Stimulated activated naive CD4-positive, alpha-beta T cell treated with Interleukin-2 at 50 U/mL for 16 hours (primary cell): ENCODE measurements at places on chromosomes 16 and 17.

GRCh38 chr16:80171199-80171598, 369.6 kb upstream of the DYNLRB2 start:
- DNase-seq = no peak

DNA sequence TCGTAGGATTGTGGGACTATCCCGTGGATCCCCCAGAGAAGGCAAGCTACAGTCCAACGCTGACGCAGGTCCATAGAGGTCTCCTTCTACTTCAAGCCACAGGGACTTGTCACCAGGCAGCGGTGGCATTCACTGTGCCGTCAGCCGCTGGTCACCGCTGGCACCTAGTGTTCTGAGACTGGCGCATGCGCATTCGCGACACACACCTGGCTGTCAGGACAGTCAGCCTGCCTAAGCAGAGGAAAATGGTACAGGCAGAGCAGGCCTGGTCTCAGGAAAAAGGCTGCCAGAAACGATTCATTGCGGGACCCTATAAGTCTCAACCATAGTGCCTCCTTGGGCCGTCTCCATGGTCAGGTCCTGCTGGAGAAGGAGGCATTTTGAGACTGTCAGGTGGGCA, 138.0 kb upstream of the WSB1 start:
- DNase-seq = no peak

- DNase-seq = no peak
Measured at GRCh38 chr16:86483-86952, 8.5 kb downstream of the MPG start.

DNA sequence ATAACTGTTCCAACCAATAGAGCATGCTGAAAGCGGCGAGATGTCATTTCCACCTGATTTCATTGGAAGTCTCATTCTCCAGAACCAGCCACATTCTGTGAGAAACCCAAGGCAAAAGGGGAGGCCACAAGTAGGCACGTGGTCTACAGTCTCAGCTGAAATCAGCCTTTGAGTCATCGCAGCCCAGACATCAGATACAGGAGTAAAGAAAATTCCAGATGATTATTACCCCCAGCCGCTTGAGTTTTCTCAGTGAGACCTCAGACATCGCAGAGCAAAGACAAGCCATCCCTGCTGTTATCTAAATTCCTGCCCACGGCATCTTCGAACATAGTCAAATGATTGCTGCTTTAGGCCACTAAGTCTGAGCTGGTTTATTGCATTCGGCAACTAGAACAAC, 23.1 kb downstream of the STAT3 start:
- DNase-seq = no peak

DNA sequence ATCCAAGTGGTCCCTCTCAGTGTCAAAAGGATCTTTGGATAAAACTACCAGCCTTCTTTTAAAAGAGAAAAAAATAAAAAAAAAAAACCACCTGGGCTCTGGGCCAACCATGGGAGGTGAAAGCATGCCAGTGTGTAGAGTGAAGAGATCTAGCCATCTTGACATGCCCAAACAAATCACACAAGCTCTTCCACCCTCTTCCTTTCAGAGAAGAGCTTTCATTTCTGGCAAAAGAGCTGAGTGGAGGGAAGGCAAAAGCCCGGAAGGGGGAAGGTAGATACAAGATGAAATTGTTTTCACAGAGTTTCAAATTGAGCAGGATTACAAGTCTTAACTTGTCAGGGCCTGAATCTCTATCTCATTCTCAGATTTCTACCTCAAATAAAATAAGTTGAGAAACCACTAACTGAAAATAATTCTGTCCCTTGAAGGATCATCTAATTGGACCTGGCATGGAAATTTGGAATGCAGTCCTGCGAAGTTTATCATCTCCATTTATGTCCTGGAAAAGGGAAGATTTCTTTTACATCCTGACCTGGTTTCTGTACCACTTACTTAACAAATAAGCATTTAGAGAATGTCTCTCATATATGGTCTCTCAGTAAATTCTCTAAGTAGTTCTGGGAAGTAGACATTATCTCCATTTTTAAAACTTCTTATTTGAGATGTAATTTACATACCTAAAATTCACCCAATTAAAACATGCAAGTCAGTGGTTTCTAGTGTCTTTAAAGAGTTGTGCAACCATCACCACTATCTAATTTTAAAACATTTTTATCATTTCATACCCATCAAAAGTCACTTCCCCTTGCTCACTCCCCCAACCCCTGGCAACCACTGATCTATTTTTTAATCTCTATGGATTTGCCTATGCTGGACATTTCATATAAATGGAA, 93.7 kb downstream of the TANGO6 start:
- DNase-seq = no peak

- no peak for DNase-seq
Measured at GRCh38 chr17:80191192-80191591, 21.4 kb downstream of the CARD14 start.

- DNase-seq = peak; percentile 18
Measured at GRCh38 chr16:71542377-71542776, 16.2 kb downstream of the CHST4 start.

- no peak for DNase-seq
Measured at GRCh38 chr16:8955828-8956227, 7.9 kb downstream of the USP7 start.

- peak; percentile 24 for DNase-seq
Measured at GRCh38 chr17:44203731-44204440, 4.2 kb upstream of the ATXN7L3 start.

DNA sequence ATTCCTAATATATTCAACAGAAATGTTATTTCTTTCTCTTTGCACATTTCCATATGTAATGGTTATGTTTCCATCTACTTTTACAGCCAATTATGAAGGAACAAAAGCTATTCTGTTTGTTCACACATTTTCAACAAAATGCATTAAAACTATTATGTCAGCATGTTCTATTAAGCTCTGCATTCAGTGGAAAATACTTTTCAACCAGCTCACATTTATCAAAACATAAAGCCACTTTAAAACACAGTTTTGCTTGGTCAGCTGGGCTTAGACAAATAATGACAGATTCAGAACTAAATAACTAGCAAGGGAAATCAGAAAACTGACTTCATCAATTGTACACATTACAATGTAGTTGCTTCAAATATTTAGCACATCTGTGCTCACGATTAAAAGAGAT, 6.9 kb downstream of the SALL1 start:
- no peak for DNase-seq

DNA sequence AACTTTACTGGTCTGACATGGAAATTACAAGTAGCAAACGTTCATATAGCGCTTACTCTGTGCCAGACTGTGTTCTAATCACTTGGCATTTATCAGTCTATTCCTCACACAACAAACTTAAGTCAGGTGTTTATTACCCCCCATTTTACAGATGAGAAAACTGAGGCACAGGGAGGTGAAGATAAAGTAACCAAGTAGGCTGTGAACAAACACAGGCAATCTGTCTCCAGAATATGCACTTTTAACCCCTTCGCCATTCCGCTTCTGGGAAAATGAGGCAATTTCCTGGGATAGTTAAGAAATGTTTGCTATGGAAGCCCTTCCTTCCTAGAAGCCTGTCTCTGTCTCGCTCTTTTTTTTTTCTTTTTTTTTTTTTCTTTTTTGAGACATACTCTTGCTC, 12.2 kb upstream of the CXCL16 start:
- DNase-seq = no peak

DNA sequence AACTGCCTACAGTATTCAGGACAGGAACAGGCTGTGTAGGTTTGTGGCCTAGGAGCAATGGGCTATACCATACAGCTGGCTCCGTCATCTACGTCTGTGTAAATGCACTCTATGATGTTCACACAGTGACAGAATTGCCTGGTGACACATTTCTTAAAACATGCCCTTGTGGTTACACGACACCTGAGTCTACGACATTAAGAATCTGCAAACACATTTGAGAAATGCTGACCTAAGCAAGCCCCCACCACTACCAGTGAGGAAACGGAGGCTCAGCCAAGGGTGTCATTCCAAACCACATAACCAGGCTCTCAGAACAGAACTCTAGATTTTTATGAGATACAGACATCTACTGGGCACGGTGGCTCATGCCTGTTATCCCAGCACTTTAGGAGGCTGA, 23.5 kb downstream of the USP36 start:
- peak; percentile 67 for DNase-seq

GRCh38 chr16:78462288-78463208, 363.1 kb downstream of the WWOX start:
- no peak for DNase-seq

GRCh38 chr17:15446036-15446435, 21.4 kb downstream of the CDRT4 start:
- no peak for DNase-seq

DNA sequence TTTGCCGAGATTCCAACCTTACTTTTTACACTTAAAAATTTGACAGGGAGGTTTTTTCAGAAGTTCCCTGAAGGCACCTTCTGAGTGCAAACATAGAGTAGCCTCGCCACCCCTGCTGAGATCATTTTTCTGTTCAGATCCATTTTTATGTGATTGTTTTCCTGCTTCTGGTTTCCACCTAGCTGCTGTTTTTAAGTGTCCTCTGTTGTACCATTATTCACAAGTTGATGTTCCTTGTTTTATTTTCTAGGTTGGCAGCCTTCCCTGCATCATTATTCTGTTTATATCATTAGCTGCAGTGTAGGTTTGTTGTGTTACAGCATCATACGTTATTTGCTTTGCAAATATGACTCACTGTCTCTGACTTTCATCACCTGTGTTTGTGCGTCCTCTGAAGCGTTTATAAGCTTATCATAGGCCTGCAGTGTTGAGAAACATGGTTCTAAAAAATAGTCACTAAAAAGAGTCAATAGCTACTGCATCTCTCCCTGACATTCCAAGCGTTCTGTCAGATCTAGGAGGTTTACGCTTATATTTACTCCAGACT, 116.9 kb upstream of the CLEC3A start:
- no peak for DNase-seq

DNA sequence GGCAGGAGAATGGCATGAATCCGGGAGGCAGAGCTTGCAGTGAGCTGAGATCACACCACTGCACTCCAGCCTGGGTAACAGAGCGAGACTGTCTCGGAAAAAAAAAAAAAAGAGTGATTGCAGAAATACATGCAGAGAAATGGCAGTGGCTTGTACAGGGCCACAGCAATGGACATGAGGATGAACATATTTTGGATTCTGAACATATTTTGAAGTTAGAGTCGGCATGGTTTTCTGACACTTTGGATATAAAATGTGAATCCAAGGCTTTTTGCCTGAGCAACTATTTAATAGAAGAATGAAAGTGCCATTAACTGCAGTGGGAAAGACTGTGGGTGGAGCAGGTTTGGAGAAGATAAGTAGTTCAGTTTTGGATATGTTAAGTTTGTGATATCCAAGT, 35.8 kb downstream of the CPD start:
- no peak for DNase-seq

GRCh38 chr16:24539850-24540601, 660 bp downstream of the RBBP6 start:
- peak; percentile 49 for DNase-seq

GRCh38 chr17:19433727-19434340, 22.8 kb downstream of the RNF112 start:
- DNase-seq = no peak

GRCh38 chr17:39205112-39205526, 5.0 kb downstream of the RPL19 start:
- DNase-seq = no peak

DNA sequence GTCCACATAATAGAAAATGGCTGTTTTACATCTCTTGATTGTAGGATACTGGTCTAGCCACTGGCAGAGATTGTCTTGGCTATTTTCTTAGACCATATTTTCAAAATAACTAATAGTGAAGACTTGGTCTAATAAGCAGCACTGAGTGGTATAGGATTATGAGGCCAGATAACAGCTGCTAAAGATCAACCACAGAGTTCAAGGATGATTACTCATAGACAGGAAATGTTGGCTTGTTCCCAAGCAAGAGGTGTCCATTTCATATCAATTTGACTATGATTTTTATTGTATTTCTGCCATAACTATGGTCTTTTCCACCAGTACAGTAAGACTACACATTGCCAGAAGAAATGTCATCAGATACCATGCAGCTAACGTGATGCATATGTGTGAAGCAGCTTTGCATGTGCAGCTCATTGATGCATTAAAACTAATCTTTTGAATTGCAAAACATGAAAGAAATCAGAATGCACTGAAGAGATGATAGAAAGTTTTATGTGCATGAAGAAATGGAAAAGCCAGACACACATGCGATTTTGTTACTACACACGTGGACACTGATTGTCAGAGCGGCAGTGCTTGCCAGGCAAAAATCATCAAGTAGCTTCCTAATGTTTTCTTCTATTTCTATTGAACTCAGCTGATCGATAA, 693.3 kb downstream of the CDH11 start:
- no peak for DNase-seq

DNA sequence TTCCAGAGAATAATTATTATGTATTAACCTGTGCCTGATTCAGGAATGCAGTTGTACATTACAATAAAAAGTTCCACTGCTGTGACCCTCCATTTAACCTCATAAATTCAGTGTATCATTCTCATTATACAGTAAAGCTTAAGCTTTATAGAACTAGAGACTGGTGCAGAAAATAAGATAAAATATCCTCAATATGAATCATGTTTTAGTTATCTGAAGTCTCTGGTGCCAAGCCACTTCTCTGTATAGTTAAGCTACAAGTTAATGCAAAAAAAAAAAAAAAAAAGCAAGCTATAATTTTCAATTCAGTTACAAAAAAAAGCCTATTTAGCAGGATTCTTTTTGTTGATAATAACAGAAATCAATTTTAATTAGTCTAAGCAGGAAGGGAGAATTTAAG, 22.4 kb upstream of the SMIM36 start:
- DNase-seq = no peak

DNA sequence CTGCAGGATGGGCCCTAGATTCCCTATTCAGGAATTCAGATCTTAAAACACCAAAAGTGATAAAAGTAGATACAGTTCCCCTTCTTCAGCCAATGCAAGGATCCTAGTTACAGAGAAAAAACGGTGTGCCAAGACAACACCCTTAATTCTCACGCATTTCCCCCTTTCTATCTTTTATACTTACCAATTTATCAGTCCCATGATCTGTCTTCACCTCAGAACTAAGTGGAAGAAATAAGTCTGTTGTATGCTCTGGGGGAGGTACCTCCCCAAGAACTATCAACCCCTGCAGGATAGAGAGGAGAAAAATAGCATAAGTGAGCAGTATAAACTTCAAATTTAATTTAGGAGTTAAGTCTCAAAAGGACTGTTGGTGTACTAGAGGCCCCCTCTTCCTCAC, 83.2 kb downstream of the STH start:
- DNase-seq = no peak

DNA sequence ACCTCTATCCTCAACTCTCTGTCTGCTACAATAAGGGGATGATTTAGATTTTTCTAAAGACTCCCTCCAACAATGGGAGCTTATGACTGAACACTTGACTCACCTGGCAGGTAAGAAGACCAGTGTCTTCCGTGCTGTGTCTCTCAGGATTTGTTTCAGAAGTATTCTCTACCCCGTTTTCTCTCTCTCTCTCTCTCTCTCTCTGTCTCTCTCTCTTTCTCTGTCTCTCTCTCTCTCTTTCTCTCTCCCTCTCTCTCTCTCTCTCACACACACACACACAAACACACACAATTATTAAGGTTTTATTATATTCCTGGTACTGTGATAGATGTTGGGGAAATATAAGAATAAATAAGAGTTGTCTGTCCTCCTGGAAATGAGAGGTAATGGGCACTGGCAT, 263.9 kb downstream of the TOX3 start:
- DNase-seq = no peak
